ENCODE measurements at places on chromosomes 1 and 21. TPM values are rescaled to one million over a fixed set of nuclear protein-coding genes. Genes with fewer than 3 reads are reported as not detected.

GRCh38 chr21:46239817-46240325 lies 11.3 kb upstream of the LSS start:
- peaks cover 8% of the 10 kb centered on the region for H3K4me1 ChIP-seq
- no peak overlapping the region for H3K4me3 ChIP-seq
- H3K27ac ChIP-seq: peak overlapping the region; percentile 1
- DNase-seq: no peak

DNA sequence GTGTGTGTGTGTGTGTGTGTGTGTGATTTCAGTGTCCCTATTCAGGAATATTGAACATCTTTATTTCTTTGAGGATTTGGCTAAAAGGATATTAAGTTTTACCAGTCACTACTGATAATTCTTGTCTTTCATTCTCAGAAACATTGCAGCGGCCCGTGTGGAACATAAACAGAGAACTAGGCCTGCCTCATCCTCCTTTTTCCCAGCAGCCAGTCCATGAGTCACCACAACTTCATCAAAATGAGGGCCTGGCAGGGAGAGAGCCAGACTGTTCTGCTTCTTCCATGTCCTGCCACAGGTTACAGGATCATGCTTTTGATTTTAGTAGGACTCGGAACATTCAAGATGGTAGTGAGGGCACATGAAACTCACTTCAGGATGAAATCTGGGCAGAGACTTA lies 50.7 kb downstream of the LRIG2 start:
- peaks cover 38% of the 10 kb centered on the region for H3K36me3 ChIP-seq
- no peak for DNase-seq
- no peak overlapping the region for H3K27ac ChIP-seq
- no peak overlapping the region for H3K4me3 ChIP-seq
- H3K27me3 ChIP-seq: no peaks in the 10 kb centered on the region

Gene C1orf167
- not detected for total RNA-seq

GRCh38 chr1:8663090-8663802 lies 154.2 kb downstream of the RERE start:
- H3K36me3 ChIP-seq: peaks cover 2% of the 10 kb centered on the region
- H3K4me1 ChIP-seq: peaks cover 12% of the 10 kb centered on the region

DNA sequence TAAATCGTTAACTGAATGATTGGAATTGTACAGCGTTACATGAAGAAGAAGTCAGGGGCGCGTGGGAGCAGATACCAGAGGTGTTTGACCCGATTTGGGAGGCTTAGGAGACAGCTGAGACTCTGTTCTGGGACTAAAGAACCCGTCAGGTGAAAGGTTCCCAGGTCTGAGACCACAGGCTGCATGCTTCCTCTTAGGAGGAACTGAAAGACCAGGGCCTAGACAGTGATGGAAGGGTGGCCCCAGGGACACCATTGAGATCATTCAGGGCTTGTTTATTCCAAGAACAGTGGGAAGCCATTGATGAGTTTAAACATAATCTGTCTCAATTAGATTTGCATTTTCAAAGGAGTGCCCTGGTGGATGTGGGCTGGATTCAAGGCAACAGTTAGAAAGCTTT lies 904 bp downstream of the KLF17 start:
- H3K36me3 ChIP-seq: no peaks in the 10 kb centered on the region
- H3K4me1 ChIP-seq: peaks cover 3% of the 10 kb centered on the region
- DNase-seq: no peak
- H3K4me3 ChIP-seq: no peak overlapping the region

DNA sequence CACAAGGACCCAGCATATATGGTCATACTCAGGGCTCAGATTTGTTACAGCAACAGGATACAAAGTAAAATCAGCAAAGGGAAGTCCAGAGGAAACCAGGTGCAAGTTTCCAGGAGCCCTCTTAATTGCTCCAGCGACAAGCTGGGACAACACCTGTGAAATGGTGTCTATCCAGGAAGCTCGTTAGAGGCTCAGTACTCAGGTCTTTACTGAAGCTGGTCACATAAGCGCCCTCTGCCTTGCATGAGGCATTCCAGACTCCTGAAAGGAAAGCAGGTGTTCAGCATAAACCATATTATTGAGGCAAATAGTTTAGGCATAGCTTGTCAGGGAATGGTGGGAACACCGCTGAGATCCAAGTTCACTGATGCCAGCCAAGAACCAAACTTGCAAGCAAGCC lies 231.0 kb downstream of the SLC35F3 start:
- peaks cover 27% of the 10 kb centered on the region for H3K27me3 ChIP-seq
- H3K4me3 ChIP-seq: no peak overlapping the region
- H3K36me3 ChIP-seq: no peaks in the 10 kb centered on the region
- no peak overlapping the region for H3K27ac ChIP-seq
- no peaks in the 10 kb centered on the region for H3K4me1 ChIP-seq
- no peak for DNase-seq

Gene LRRC40
- 18.8 TPM for total RNA-seq

GRCh38 chr1:177597393-177597792 lies 372.5 kb downstream of the SEC16B start:
- no peaks in the 10 kb centered on the region for H3K27me3 ChIP-seq
- no peak for DNase-seq
- no peak overlapping the region for H3K27ac ChIP-seq

DNA sequence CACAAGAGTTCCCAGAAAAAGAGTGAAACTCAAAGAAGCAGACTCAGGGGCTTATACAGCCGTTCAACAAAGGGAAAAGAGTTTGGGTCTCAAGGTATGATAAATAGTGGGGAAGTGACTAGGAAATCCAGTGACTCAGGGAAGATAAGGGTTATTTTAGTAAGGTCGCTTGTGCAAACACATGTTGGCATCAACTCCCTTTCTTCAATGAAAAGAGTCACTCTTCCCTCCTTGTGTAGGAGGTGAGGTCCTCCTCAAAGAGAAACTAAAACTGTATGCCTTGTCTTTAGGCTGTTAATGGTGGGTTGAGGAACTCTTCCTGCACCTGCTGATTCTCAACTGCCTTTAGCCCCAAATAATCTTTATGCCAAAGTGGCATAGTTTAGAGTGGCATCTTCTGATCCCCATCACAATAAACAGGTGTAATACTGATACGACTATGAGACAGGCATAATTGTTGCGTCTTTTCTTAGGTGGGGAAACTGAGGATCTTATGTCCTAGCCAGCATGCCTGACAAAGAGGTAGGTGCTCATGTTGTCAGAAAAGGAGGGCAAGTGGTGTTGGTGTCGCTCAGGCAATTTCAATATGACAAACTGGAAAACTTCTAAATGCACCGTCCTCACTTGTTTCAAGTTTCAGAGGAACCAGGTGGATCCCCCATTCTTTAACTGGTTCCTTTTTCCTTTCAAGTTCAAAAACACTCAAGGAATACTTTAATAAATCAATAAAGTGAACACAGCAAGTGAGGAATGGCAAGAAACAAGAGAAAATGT lies 294.1 kb upstream of the RUNX1 start:
- H3K27ac ChIP-seq: no peak overlapping the region
- no peak overlapping the region for H3K4me3 ChIP-seq
- H3K27me3 ChIP-seq: peaks cover 8% of the 10 kb centered on the region
- H3K36me3 ChIP-seq: no peaks in the 10 kb centered on the region
- peaks cover 10% of the 10 kb centered on the region for H3K4me1 ChIP-seq

Gene CFHR4
- not detected for total RNA-seq

Gene KIAA0040
- total RNA-seq: 57.1 TPM

DNA sequence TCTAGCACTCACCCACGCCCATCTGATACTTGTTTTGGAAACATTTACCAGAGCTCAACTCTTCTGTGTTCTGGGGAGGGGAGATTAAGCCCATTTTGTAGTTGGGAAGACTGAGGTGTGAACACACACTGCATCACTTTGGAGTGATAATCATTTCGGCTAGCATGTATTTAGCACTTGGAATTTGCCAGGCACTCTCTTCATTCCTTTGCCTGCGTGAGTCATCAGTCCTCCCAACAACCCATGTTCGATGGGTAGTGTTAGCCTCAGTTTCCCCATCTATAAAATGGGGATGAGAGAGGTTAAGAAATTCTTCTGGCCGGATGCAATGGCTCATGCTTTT lies 182.8 kb upstream of the TMEM51 start:
- H3K4me3 ChIP-seq: no peak overlapping the region
- no peak overlapping the region for H3K27ac ChIP-seq
- peaks cover 18% of the 10 kb centered on the region for H3K4me1 ChIP-seq
- H3K27me3 ChIP-seq: peaks cover 10% of the 10 kb centered on the region
- no peaks in the 10 kb centered on the region for H3K36me3 ChIP-seq

DNA sequence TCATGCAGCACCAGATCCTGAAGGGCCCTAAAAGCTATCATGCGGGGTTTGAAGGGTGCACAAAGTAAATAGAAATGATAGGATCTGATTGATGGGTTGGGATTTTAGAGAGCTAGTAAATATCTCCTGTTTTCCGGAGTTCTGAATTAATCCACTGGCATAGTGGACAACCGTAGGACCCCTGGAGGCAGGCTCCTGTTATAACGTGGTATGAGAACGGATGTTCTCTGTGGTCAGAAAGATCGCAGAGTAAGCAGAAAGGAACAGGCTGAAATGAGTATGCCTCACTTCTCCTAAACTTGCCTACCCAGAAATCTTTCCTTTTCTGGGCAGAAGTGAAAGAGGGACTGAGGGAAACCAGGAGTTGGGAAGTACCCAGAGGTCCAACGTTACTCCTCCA lies 470.8 kb downstream of the AJAP1 start:
- H3K27me3 ChIP-seq: peaks cover 2% of the 10 kb centered on the region
- no peak for DNase-seq

DNA sequence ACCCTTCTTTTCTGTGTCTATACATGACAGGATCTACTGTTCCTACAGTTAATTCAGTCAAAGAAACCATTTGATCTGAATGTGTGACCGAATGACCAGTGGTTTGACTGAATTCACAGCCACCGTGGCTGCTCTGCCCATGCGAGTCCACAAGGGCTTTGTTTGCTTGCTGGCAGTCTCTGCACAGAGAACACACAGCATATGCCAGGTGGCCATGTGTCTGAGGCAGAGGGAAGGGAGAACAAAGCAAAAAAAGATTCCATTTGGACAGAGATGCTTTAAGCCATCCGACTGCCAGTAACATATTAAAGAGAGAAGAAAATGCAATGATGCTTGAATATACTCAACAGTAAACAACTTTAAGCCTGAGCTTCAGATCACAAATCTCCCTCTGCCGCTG lies 737.8 kb upstream of the CXADR start:
- no peaks in the 10 kb centered on the region for H3K27me3 ChIP-seq
- H3K4me3 ChIP-seq: no peak overlapping the region
- no peak for DNase-seq
- no peaks in the 10 kb centered on the region for H3K36me3 ChIP-seq
- no peak overlapping the region for H3K27ac ChIP-seq
- H3K4me1 ChIP-seq: no peaks in the 10 kb centered on the region

GRCh38 chr21:42379426-42380215 lies 13.3 kb upstream of the TFF1 start:
- peaks cover 19% of the 10 kb centered on the region for H3K36me3 ChIP-seq
- no peak overlapping the region for H3K27ac ChIP-seq
- peaks cover 6% of the 10 kb centered on the region for H3K4me1 ChIP-seq
- no peak overlapping the region for H3K4me3 ChIP-seq

DNA sequence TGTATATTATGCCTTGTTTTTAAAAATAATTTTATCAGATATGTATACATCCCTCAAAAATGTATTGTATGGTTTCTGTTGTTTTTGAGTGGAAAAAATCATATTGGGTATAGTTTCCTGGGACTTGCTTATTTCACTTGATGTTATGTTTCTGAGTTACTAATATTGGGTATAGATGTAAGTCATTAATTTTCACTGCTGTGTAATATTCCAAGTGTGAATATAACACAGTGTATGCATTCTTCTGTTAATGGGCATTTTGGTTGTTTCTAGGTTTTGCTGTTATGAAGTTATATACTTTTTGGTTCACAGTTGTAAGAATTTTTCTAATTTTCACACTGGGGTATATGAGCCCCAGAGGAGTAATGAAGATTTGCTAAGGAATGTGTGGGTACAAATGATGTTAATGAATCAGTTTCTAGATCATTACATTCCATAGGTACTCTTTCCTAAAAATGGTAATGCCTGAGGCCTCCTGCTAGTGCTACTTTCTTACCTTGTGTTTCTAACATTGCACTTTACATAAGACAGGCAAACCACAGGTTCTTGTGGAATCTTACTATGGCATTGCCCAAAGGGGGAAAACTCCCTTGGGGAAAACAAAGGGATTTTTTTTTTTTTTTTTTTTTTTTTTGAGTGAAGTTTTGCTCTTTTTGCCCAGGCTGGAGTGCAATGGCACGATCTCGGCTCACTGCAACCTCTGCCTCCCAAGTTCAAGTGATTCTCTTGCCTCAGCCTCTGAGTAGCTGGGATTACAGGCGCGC lies 3.2 kb downstream of the TTC3 start:
- no peak overlapping the region for H3K4me3 ChIP-seq
- no peak overlapping the region for H3K27ac ChIP-seq
- no peak for DNase-seq
- H3K36me3 ChIP-seq: peaks cover 9% of the 10 kb centered on the region
- H3K27me3 ChIP-seq: peaks cover 1% of the 10 kb centered on the region

DNA sequence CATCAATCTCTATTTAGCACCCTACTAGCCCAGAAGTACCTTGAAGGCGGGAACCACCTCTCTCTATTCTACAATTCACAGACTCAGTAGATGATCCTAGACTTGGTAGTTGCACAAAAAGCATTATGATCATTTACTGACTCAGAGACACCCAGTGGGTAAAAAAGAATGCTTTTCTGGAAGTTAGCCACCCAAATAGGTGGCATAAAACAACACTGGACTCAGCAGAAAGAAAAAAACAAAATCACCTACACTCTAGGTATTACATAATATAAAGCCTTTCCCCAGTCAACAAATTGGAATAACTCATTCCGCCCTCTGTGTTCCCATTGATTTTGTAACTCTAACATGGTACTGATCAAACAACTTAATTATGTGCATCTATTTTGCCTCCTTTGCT lies 126.3 kb downstream of the PTPN14 start:
- H3K4me3 ChIP-seq: no peak overlapping the region
- no peak for DNase-seq
- peaks cover 21% of the 10 kb centered on the region for H3K4me1 ChIP-seq
- peaks cover 3% of the 10 kb centered on the region for H3K27me3 ChIP-seq
- H3K27ac ChIP-seq: no peak overlapping the region

Data from activated naive CD8-positive, alpha-beta T cell treated with anti-CD3 and anti-CD28 coated beads, Interleukin-2, amount 10 ng/mL, durations not matched to agents 7 days and 5 days (primary cell).